ENCODE measurements at places on chromosomes 1 and 21.

- no peak for DNase-seq
These were observed 7.0 kb downstream of the KRTAP15-1 start for GRCh38 chr21:30447056-30447455.

DNA sequence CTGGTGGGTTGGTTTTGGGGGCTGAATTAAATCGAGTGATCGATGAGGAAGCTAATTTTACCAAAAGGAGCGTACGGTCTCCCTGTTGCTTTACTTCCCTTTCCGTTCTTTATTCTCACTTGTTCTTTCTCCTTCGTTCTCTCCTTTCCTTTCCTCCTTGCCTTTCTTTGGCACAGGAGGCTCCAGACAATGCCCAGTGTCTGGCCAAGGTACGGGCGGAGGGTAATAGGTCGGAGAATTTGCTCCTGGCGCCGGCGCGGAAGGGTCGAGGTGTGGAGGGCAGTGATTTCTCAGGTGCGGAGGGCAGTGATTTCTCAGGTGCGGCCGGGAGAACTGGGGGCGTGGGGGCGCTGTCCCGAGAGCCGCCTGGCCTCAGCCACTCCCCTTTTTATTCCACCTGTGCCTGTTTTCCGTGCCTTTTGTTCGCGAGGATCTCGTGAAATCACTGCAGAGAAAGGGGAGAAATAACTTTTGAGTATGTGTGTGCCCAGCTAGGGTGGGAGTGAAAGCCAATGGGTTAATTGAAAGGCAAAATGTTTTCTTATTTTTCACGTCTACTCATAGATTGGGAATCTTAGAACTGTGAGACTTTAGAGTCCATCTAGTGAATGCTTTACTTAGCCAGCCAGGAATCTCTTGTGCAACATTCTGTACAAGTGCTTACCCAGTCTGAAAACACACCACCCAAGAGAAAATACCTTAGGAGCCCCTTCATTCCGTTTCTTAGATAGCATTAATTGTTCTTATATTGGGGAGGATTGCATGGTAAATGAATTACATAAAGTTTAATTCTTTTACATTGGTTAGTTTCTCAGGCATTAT is 1.3 kb downstream of the FNBP1L start:
- peak; percentile 39 for DNase-seq

GRCh38 chr1:37453647-37454046 is 20.7 kb upstream of the ZC3H12A start:
- no peak for DNase-seq

DNA sequence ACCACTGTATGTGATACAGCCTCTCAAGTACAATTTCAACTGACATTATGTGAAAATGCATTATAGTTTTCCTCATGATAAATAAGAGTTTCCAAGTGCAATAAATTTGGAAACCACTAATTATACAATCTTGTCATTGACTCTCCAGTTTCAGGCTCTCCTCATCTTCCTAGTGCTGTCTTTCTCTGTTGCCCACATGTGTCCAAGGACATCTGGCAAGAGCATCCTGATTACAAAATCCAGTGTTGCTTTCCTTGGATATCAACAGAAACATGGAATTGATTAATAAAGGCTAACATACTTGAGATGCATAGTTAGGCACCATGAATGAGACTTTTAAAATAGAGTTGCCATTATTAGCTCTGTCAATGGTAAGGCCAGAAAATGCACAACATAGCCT is 15.6 kb upstream of the MAP10 start:
- no peak for DNase-seq

- DNase-seq, result no peak
These were observed 39.0 kb downstream of the COL6A1 start for GRCh38 chr21:46020581-46020980.

- no peak for DNase-seq
These were observed 3.0 kb downstream of the SLC27A3 start for GRCh38 chr1:153778051-153778823.

DNA sequence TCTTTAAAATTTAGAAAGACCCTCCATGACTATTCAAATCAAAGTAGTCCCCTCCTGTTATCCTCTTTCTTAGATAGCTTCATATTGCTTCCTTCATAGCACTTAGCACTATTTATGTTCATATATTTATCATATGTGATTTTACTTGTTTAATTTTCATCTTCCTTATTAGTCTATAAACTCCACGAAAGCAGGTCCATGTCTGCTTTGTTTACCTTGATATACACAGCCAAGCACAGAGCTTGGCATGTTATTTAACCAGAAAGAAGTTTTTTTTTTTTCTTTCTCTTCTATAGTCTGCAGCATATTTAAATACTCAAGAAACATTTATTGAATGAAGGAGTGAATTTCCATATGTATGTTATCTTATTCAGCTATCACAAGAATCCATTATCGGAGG is 36.0 kb downstream of the SCP2 start:
- no peak for DNase-seq

DNA sequence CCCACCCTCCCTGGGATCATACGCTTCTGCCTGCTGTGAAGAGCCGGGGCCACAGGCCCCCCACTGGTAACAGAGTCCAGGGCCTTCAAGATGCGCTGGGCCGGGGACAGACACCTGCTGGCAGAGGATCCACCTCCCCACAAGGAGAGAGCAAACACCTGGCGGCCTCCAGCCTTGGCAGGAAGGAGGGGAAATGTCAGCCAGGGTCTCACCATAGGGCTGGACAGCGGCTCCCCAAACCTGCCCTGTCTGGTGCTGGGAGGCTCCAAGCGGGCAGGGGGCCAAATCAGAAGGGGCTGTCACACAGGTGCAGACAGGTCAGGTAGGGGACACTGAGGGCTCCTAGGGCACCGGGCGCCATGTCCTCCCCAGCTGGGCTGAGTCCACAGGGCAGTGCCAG is 58.9 kb downstream of the KCNAB2 start:
- DNase-seq, result no peak

DNA sequence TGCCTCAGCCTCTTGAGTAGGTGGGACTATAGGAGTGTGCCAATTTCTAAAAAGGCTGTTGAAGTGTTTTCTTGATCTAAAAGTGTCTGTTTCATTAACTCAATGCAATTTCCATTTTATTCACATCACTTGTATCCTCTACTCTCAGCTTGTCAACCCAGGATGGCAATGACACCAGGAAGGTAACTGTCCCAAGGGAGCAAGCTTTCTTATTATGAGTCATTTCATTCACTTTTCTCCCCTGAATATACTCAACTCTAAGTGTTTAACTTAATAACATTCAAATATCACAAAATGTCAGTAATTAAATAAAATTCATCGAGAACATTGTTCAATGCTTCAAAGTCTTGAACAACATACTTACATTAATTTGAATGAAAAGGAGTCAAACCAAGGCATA is 22.9 kb upstream of the GFI1 start:
- DNase-seq, result no peak

DNA sequence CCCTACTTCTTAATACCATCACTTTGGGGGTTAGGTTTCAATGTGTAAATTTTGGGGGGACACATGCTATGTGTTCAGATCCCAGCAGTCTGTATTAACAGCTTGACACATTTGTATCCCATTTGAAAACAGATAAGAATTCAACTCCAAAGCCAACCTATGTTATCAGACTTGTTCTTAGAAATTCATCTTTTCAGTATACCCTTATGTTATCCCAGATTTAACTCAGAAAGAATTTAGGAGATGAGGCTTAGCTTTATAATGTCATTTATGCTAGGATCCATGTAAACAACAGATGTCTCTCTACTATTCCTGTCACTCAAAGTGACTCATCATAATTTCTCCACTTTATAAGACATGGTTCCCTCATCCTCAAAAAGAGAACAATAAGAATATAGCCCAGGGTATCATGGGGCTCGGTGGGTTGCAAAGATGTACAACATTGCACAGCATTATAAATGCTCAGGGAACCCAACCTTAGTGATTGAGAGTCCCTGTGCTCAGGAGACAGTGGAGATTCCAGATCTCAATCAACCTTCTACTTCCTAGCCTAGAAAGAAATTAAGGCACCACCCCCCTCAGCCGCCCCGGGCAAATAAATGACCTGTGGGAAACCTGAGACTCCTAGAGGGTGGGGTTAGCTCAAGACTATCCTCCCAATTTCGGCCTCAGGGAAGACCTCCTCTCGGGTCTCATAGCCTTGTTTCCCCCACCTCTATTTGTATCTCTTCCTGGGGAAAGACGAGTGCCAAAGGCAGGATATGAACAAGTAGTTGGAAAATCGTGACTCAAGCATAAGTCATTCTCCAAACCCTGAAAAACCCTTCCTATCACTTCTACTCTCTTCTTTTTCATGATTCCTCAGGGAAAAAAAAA is 265.1 kb upstream of the CAMK1G start:
- DNase-seq, result peak; percentile 67

DNA sequence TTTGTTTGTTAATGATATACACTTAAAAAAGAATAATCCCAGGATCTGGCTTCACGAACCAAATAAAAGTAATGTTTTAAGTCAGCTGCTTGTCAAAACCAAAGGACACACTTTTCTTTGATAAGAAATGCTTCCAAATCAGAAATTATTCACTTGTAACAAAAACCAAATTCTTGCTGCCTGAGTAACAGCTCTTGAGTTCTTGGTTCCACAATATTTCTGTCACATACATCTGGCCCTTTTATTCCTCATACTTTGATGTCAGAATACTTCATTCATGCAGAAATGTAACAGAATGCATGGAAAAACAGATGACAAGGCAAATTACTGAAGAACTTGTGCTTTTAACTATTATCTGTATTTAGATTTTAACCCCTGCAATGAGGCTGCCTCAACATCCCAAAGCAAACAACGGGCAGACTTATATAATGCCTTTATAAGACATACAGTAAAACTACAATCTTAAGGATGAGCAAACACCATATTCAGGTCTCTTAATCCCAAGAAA is 1.5 kb downstream of the VAMP4 start:
- peak; percentile 29 for DNase-seq

DNA sequence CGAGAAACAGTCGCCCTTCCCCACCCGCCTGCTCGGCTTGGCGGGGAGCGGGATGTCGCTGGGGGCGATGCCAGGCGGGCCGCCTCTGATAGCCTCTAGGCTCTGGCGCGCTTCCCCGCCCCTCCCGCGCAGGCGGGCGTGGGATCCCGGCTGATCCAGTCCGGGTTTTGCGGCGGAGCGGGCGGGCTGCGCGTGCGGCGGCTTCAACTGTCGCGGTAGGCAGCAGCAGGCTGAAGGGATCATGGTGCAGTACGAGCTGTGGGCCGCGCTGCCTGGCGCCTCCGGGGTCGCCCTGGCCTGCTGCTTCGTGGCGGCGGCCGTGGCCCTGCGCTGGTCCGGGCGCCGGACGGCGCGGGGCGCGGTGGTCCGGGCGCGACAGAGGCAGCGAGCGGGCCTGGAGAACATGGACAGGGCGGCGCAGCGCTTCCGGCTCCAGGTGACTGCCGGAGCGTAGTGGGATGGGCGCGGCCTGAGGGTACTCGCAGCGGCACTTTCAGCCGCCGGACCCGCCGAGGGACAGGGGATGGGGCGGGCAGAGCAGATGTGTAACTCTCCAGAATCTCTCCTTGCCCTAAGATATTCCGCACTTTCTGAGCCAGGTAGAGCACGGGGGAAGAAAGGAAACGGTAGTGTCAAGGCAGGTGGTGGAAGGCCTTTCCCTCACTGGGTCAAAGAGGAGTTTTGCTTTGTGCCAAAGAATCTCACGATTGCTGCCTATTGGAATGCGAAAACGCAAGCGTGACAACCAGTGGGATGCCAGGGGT is at the start of gene FAAH:
FAAH (plus strand) TSS at position 210 of the 764 bp plus-strand sequence; CDS start at position 242, 32 bp downstream.
- DNase-seq, result peak; percentile 41

- no peak for DNase-seq
These were observed 57.8 kb upstream of the HSD17B7 start for GRCh38 chr1:162732566-162733335.

DNA sequence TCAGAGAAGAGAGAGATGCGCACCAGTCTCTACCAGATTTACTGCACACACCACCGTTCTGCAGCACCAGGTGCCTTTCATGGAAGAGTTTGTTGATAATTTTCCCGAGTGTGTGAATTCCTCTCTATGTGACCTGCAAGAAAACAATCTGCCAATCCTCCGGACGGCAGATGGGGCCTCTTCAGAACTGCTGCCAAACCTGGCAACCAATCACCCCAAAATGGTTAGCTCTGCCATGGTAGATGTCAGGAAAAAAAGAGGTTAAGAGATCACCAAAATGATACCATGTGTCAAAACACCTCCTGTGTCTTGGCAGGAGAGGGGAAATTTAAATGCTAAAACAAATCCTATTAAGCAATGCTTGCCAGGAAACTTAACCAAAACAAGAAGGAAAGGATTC is 96.5 kb downstream of the DAB1 start:
- DNase-seq, result no peak

DNA sequence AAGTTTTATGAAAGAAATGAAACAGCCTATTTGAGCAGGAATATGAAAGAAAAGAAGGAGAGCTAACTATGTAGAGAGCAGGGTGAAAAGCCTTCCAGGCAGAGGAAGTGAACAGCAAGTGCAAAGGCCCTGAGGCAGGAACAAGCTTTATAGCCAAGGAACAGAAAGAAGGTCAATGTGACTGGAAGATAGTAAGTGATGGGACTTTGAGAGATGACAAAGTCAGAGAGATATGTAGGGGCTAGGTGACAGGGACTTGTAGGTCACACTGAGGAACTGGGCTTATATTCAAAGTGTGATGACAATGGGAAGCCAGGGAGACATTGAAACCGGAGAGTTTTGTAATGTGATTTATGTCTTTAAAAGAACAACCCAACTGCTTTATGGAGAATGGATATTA is 18.9 kb downstream of the PRRX1 start:
- DNase-seq, result no peak

DNA sequence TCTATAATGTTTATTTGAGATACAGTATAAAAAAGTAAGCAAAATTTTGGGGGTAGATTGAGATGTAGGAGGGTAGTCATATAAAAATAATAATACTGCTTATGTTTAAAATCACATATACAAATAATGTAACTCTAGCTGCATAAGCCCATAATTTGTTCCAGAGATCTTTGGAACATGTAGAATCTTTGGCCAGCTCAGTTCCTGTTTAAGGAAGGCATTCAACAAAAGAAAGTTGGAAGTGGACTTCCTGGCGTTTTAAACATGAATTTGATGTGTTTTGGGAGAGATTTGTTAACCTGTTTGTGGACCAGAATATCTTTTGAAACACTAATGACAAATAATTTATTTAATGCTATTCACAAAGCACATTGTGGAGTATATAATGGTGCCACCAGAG is 27.7 kb downstream of the GIPC2 start:
- no peak for DNase-seq

GRCh38 chr1:232038706-232039677 is 412.4 kb downstream of the DISC1 start:
- peak; percentile 46 for DNase-seq

DNA sequence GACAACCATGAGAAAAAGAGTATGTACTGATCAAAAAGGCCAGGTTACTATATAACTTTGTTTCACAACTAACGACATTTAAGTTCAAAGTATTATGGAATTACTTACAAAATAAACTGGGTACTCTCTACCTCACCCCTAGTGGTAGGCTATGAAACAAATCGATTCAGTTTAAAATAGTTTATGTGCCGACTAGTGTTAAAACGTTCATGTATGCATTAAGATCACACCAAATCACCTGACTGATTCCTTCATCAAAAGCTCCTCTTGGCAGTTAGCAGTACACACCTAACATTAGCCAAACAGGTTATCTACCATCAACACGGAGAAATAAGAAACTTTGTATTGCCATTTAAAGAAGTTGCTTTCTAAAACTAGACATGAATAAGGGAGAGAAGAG is 137.1 kb downstream of the AKT3 start:
- no peak for DNase-seq

- DNase-seq, result no peak
These were observed 65.5 kb downstream of the DDX20 start for GRCh38 chr1:111821121-111821745.

Data from fibroblast of skin of right biceps (primary cell).